ENCODE measurements at places on chromosomes 13 and 19. TPM values are rescaled to one million over a fixed set of nuclear protein-coding genes. Genes with fewer than 3 reads are reported as not detected.

Gene GCDH
- 42.1 TPM for total RNA-seq

Gene RDH8
- not detected for total RNA-seq

Gene ZNF66
- total RNA-seq: 6.4 TPM

Gene PINLYP
- not detected for total RNA-seq

Gene CFD
- 2.9 TPM for total RNA-seq

Gene TMEM272
- 2.7 TPM for total RNA-seq

Gene MAMSTR
- total RNA-seq: 0.50 TPM

Gene NOVA2
- not detected for total RNA-seq

Gene KLHL1
- total RNA-seq: not detected

Gene RGCC
- total RNA-seq: 758 TPM

Gene RTBDN
- not detected for total RNA-seq

Gene CD22
- 0.52 TPM for total RNA-seq

Gene KCNRG
- total RNA-seq: 0.70 TPM

Gene CCL25
- not detected for total RNA-seq

Gene OR10H1
- total RNA-seq: 0.08 TPM

Gene ANGPTL8
- not detected for total RNA-seq

Gene GTPBP3
- total RNA-seq: 21.2 TPM

Gene CLIP3
- total RNA-seq: 0.85 TPM

Gene POU4F1
- total RNA-seq: 0.14 TPM

Gene PDE4C
- not detected for total RNA-seq

Gene ZNF626
- total RNA-seq: 6.8 TPM

Gene HTR2A
- total RNA-seq: not detected

Gene KASH5
- not detected for total RNA-seq

Gene RGS9BP
- total RNA-seq: 0.14 TPM

Gene RUBCNL
- 0.36 TPM for total RNA-seq

Gene ANKLE1
- 1.9 TPM for total RNA-seq

Gene ERICH6B
- total RNA-seq: not detected

Gene PNMA8A
- total RNA-seq: not detected
